MG63 (cell line): ENCODE measurements at places on chromosomes 3 and 15. TPM values are rescaled to one million over a fixed set of nuclear protein-coding genes. Genes with fewer than 3 reads are reported as not detected.

Gene SRP14
- total RNA-seq: 134 and 205 TPM in 2 replicates

Gene GADL1
- total RNA-seq: not detected in 2 replicates

GRCh38 chr3:141877911-141878310 is 1.5 kb downstream of the ATP1B3 start:
- DNase-seq: no peak

- peak; percentile 66 for DNase-seq
Observed at GRCh38 chr3:190345027-190345821, 23.0 kb upstream of the CLDN1 start.

DNA sequence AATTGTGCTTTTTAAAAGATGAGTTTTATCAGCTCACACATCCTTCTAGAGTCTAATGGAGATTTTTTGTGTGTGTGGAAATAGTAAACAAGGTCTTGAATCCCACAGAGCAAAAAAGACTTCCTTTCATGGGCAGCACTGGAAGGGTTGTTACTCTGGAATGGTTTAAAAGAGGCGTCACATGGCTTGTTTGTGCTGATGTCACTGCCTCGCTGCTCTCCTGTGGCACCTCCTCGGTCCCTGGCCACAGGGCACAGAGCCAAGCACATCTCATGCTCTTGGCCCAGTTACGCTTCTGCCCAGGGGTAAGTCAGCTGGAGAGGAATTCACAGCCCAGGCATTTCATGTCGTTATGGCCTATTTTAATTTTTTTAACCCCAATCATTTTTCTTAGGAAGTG is 53.2 kb downstream of the PGPEP1L start:
- no peak for DNase-seq

GRCh38 chr15:70280781-70281180 is 183.1 kb upstream of the TLE3 start:
- DNase-seq: no peak

GRCh38 chr3:126125781-126126251 is 41.9 kb upstream of the SLC41A3 start:
- no peak for DNase-seq

DNA sequence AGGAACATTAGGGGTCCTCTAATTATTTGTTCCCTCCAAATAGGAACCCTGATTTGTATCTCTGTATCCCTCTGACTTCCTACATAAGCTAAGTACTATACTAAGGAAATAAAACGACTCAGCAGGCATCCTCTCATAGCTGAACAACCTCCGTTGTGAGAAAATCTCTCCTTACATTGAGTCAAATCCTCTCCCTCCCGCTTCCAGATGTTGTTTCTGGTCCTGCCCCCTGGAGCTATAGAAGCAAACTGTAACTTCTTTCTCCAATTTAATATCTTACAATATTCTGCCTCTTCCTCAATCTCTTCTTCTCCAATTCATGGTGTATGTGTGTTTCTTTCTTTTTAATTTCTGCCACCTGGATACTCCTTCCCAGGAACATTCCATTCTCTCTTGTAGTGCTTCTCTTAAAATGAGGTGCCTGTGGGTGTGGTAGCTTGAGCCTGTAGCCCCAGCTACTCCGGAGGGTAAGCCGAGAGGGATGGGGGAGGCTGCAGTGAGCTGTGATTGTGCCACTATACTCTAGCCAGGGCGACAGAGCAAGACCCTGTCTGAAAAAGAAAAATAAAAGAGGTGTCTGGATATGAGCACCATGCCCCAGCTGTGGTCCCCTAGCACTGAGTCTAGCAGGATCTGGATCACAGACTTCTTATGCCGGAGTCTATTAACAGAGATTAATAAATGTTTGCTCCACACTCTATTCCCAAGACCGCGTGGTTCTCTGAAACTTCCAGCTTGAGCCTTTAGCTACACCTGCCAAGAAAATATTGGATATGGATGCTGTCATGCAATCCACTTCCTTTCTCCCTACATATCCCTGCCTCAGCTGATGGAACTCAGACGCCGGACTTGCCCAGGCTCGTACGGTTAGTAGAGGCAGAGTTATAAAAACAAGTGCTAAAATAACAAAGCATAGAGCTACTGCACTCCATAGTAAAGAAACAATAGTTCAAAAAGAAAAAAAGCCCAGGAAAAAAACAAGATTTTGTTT is 42.9 kb upstream of the NEO1 start:
- DNase-seq: no peak
